RKO (cell line): ENCODE measurements at places on chromosomes 13 and 19.

- no peak for DNase-seq
Measured at GRCh38 chr19:16252459-16253205, 54.9 kb downstream of the AP1M1 start.

DNA sequence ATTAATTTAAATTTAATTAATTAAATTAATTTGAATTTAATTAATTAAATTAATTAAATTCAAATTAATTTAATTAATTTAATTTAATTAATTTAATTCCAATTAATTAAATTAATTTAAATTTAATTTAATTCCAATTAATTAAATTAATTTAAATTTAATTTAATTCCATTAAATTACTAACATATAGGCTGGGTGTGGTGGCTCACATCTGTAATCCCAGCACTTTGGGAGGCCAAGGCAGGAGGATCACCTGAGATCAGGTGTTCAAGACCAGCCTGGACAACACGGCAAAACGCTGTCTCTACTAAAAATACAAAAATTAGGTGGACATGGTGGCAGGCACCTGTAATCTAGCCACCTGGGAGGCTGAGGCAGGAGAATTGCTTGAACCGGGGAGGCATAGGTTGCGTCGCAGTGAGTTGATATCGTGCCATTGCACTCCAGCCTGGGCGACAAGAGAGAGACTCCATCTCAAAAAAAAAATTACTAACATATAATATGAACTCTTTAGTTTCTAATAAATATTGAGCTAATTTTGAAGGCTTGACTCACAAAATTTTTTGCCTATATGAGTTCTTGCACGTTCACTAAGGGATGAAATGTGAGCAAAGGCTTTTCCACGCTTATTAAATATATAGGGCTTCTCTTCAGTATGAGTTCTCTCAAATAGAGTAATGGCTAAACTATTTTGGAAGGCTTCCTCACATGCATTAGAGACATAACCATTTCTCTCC lies 9.0 kb upstream of the USP29 start:
- no peak for DNase-seq

GRCh38 chr19:15457701-15458484 lies 6.5 kb downstream of the RASAL3 start:
- no peak for DNase-seq

DNA sequence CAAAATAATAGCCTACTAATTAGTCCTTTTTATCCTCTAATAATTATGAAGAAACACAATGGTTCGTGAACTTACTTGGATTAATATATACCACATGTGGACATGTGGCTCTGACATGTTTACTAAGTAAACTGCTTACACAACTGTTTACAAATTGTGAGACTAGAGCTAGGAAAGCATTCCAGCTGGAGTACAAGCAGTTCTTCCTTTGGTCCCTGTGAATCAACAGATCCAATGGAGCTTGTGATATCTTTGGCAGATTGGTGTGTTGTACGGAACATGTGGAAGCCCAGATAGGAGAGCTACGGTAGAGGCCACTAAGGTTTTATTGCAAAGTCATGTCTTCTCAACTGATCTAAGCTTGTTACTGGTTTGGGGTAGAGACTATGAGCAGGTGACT lies 145.5 kb upstream of the SPRY2 start:
- no peak for DNase-seq
